ENCODE measurements at places on chromosomes 1 and 21. TPM values are rescaled to one million over a fixed set of nuclear protein-coding genes. Genes with fewer than 3 reads are reported as not detected.
A peak's percentile ranks its signal among the peaks of the same experiment; 100 is the strongest.

Gene MAP10
- 2.7 TPM for total RNA-seq

Gene CNKSR1
- 17.2 TPM for total RNA-seq

DNA sequence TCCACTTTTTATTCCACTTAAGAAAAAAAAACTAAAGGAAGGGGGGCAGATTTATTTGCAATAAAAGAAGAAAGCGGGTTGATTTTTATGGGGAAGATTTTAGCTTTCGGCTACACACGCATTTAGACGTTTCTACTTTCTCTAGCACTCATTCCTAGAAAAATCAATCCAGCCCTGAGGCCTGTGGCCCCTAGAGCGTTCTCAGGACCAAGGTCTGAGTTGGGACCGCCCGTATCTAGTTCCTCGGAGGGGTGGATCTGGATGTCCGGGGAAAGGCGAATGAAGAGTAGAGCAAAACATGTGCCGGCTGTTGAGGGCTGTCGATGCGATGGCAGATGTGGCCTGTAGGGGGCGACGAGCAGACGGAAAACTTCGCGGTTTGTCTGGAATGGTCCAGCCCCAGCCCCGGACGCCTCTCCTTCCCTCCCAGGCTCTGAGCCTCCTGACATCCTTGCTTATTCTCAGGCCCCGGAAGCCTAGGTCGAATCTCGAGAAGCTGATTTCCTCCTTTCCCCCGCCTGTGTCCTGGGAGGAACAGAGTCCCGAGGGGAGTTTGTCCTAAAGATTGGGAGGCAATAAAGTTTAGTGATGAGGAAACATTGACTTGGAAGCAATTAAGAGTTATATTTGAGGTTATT is 5.2 kb downstream of the FOXD3 start:
- no peaks in the 10 kb centered on the region for H3K36me3 ChIP-seq
- no peak overlapping the region for H3K4me3 ChIP-seq
- peak; percentile 88 for DNase-seq
- peaks cover 100% of the 10 kb centered on the region for H3K27me3 ChIP-seq
- H3K4me1 ChIP-seq: peaks cover 28% of the 10 kb centered on the region
- H3K27ac ChIP-seq: no peak overlapping the region

GRCh38 chr1:10980841-10981727 is 31.4 kb upstream of the TARDBP start:
- no peaks in the 10 kb centered on the region for H3K36me3 ChIP-seq
- H3K4me3 ChIP-seq: no peak overlapping the region
- H3K27ac ChIP-seq: no peak overlapping the region
- no peak for DNase-seq
- peaks cover 8% of the 10 kb centered on the region for H3K4me1 ChIP-seq

DNA sequence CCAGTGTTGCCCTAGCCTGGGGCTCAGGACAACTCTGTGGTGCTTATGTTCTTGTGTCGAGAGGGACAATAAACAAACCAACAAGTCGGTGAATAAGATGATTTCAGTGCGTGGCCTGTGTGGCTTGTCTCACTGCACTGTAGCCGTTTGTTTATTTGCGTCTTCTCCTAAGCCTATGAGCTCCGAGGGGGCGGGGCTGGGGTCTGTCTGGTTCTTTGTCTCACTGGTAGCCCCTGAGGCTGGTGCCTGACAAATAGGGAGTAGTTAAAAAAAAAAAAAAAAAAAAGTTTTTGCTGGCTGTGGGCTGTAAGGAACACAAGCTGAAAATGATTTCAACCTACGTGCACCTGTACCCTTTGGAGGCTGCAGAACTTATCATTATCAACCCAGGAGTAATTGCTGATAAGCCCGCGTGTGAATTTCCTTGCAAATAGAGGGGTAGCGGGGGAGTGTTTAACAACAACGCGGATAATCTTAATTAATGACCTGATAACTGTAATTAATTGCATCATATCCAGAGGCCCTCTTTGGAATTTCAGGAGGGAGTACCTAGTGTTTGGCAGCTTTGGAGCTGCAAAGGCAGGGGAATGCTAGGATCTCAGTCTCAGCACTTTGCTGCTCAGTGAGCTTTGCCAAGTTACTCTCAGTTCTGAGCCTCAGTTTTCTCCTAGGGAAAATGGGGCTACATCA is 925 bp upstream of the ARHGEF10L start:
- no peaks in the 10 kb centered on the region for H3K36me3 ChIP-seq
- peaks cover 24% of the 10 kb centered on the region for H3K4me1 ChIP-seq
- H3K27me3 ChIP-seq: no peaks in the 10 kb centered on the region

- no peaks in the 10 kb centered on the region for H3K36me3 ChIP-seq
- peaks cover 21% of the 10 kb centered on the region for H3K27me3 ChIP-seq
- no peak overlapping the region for H3K4me3 ChIP-seq
Measured at GRCh38 chr1:7613106-7613850, 157.8 kb upstream of the VAMP3 start.

- H3K36me3 ChIP-seq: no peaks in the 10 kb centered on the region
- H3K4me1 ChIP-seq: no peaks in the 10 kb centered on the region
- no peak overlapping the region for H3K4me3 ChIP-seq
- H3K27me3 ChIP-seq: peaks cover 5% of the 10 kb centered on the region
Measured at GRCh38 chr1:14726606-14727005, 128.1 kb downstream of the KAZN start.

DNA sequence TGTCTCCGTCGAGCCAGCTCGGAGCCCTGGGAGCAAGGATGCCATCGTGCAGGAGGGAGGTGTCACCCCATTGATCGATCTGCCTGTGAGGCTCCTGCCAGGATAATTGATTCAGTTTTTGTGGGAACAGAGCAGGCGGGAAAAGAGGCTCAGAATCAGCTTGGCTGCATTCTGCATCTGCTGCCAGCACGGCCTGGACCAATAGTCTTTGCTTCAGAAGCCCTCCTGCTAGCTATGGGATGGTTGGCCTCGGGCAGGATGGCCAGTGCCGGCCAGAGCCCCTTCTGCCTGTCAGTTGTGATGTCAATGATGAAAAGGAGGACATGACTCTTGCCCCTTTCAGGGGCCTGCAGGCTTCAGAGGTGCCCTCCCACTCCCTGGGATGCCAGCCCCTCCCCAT is 39.6 kb downstream of the PTPRF start:
- DNase-seq: no peak
- no peak overlapping the region for H3K27ac ChIP-seq
- peaks cover 6% of the 10 kb centered on the region for H3K4me1 ChIP-seq
- no peaks in the 10 kb centered on the region for H3K36me3 ChIP-seq

Gene S100A16
- 118 TPM for total RNA-seq

DNA sequence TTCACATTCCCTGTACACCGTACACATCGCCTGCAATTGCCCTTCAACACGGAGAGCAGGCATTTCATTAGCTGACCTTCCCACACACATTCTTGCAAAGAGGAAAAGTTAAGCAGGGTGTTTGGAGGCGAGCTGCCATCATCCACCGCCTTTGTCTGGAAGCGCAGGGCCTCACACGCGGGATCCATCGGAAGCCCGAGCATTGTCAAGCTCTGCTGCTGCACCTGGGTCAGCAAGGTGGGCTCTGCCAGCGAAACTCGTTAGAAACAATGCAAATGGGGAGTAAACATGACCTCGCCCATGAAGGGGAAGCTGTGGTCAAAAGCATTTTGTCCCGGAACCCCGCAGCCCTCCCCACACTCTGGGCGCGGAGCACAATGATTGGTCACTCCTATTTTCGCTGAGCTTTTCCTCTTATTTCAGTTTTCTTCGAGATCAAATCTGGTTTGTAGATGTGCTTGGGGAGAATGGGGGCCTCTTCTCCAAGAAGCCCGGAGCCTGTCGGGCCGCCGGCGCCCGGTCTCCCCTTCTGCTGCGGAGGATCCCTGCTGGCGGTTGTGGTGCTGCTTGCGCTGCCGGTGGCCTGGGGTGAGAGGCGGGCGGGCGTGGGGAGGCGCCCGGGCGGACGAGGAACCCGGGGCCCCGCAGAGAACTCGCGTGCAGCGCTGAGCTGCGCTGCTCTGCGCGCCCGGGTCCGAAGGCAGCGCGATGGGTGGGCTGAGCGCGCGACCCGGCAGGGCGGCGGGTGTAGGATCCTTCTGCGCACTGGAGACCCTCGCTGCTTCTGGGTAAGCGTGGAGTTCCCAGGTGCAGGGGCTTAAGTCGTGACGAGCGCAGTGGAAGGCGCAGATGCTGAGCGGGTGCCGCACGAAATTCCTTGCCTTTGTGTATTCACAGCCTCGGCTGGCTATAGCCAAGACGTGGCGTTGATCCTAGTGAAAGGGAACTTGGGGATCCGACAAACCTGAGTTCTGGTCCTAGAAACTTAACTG is at the start of gene CR1:
TSS of gene CR1 (plus strand) at position 357 of the 992 bp plus-strand sequence. CDS start at position 468, 111 bp downstream.
- H3K36me3 ChIP-seq: no peaks in the 10 kb centered on the region
- no peaks in the 10 kb centered on the region for H3K4me1 ChIP-seq
- H3K27me3 ChIP-seq: peaks cover 55% of the 10 kb centered on the region
- peak; percentile 92 for DNase-seq
- peak within 1 kb of the TSS; percentile 27 for H3K4me3 ChIP-seq

Gene CR1L
- 0.73 TPM for total RNA-seq

Gene SLC44A3
- total RNA-seq: 14.1 TPM

Gene CRYAA
- not detected for total RNA-seq

DNA sequence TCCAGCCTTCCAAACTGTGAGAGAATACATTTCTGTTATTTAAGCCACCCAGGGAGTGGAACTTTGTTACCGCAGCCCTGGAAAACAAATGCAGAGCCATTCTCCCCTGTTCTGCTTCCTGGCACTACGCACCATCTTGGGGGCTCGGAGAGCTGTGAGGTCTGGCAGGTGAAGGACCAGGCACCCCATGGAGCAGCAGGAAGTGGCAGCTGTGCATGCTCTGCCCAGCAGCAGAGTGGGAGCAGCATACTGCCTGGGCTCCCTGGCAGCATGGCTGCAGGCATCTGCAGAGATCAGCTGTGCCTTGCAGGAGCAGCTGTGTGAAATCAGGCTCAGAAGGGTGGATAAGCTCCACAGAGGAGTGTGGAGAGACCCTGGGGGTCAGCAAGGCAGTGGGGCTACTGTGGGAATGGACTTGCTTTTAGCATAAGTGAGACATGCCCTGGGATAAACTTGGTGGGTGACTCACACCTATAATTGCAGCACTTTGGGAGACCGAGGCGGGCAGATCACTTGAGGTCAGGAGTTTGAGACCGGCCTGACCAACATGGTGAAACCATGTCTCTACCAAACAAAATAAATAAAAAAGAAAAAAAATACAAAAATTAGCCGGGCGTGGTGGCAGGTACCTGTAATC is 17.7 kb upstream of the ZSCAN20 start:
- H3K36me3 ChIP-seq: no peaks in the 10 kb centered on the region
- no peak overlapping the region for H3K27ac ChIP-seq
- H3K27me3 ChIP-seq: no peaks in the 10 kb centered on the region
- no peak for DNase-seq

DNA sequence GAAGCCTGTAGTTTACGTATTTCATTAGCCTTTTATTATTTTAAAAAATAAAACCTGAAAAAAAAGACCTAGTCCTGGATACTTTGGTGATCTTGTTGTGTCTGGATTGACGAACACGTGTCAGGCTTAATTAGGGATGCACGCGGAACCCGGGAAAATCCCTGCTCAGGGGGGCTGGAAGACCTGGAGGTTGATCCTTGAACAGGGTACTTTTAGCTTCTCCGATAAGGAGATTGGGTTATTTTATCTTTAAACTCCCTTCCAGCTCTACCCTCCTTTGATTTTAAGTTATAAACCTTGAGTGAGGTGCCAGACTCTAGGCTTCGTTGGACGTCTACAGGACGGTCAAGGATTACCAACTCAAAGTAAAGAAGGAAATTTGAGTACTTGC is 552 bp upstream of the ZNF691 start:
- peaks cover 23% of the 10 kb centered on the region for H3K36me3 ChIP-seq
- H3K4me3 ChIP-seq: peak overlapping the region; percentile 91
- no peak for DNase-seq
- no peaks in the 10 kb centered on the region for H3K27me3 ChIP-seq
- no peak overlapping the region for H3K27ac ChIP-seq

DNA sequence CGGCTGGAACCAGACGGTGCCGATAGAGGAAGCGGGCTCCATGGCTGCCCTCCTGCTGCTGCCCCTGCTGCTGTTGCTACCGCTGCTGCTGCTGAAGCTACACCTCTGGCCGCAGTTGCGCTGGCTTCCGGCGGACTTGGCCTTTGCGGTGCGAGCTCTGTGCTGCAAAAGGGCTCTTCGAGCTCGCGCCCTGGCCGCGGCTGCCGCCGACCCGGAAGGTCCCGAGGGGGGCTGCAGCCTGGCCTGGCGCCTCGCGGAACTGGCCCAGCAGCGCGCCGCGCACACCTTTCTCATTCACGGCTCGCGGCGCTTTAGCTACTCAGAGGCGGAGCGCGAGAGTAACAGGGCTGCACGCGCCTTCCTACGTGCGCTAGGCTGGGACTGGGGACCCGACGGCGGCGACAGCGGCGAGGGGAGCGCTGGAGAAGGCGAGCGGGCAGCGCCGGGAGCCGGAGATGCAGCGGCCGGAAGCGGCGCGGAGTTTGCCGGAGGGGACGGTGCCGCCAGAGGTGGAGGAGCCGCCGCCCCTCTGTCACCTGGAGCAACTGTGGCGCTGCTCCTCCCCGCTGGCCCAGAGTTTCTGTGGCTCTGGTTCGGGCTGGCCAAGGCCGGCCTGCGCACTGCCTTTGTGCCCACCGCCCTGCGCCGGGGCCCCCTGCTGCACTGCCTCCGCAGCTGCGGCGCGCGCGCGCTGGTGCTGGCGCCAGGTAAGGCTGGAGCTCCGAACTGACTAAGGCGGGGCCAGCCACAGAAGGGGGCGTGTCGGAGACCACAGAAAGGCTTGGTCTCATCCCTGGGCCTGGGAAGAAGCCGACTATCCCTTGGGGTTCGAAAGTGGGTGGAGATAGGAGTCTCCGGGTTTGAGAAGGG is 486 bp downstream of the SLC27A3 start:
- no peaks in the 10 kb centered on the region for H3K27me3 ChIP-seq
- peaks cover 17% of the 10 kb centered on the region for H3K4me1 ChIP-seq
- H3K4me3 ChIP-seq: peak overlapping the region; percentile 68
- H3K27ac ChIP-seq: peak overlapping the region; percentile 85

Gene XCL2
- 0.89 TPM for total RNA-seq

- H3K27ac ChIP-seq: no peak overlapping the region
- no peaks in the 10 kb centered on the region for H3K27me3 ChIP-seq
- H3K4me3 ChIP-seq: no peak overlapping the region
Measured at GRCh38 chr1:231130544-231130943, 31.3 kb upstream of the TRIM67 start.

Gene MANEAL
- 11.2 TPM for total RNA-seq

GRCh38 chr1:223102797-223103533 is 40.1 kb downstream of the TLR5 start:
- no peak overlapping the region for H3K27ac ChIP-seq
- DNase-seq: no peak
- no peaks in the 10 kb centered on the region for H3K4me1 ChIP-seq

DNA sequence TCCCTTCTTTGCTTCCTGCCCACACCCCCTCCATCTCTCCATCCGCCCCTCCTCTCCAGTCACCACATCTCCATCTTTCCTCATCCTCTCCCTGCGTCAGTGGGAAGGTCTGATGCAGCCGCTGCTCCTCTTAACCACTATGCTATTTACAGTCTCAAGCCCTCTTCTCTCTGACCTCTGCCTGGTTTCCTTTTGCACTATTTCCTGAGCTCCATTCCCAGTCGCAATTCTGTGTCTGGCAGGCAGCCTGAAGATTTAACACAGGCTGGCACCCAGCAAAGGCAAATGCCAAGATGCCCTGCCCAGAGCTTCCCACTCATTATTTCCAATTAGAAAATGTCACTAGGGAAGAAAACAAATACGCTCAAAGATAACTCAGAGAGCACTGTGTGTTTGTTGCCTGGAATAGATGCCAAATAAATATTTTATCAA is 89.6 kb upstream of the LPGAT1 start:
- H3K27me3 ChIP-seq: no peaks in the 10 kb centered on the region
- no peak for DNase-seq
- H3K27ac ChIP-seq: no peak overlapping the region
- no peaks in the 10 kb centered on the region for H3K36me3 ChIP-seq
- H3K4me1 ChIP-seq: no peaks in the 10 kb centered on the region
